ENCODE measurements at places on chromosomes 4 and X. TPM values are rescaled to one million over a fixed set of nuclear protein-coding genes. Genes with fewer than 3 reads are reported as not detected.

CITED1 gene
- not detected for total RNA-seq

AKAP4 gene
- not detected for total RNA-seq

TCEAL3 gene
- total RNA-seq: 13.0 TPM

KLF8 gene
- 1.8 TPM for total RNA-seq

UGT2B11 gene
- not detected for total RNA-seq

GLRA3 gene
- total RNA-seq: not detected

TKTL1 gene
- not detected for total RNA-seq

TMSB15B gene
- 3.8 TPM for total RNA-seq

GDPD2 gene
- total RNA-seq: not detected

SPIN2A gene
- 0.59 TPM for total RNA-seq

CT45A1 gene
- not detected for total RNA-seq

RRH gene
- under 0.01 TPM for total RNA-seq

PPP4R3C gene
- not detected for total RNA-seq

ARAP2 gene
- 3.6 TPM for total RNA-seq

EFNB1 gene
- total RNA-seq: 35.7 TPM

All from osteoblast (primary cell).